ENCODE measurements at places on chromosomes 6 and 20. TPM values are rescaled to one million over a fixed set of nuclear protein-coding genes. Genes with fewer than 3 reads are reported as not detected.

DNA sequence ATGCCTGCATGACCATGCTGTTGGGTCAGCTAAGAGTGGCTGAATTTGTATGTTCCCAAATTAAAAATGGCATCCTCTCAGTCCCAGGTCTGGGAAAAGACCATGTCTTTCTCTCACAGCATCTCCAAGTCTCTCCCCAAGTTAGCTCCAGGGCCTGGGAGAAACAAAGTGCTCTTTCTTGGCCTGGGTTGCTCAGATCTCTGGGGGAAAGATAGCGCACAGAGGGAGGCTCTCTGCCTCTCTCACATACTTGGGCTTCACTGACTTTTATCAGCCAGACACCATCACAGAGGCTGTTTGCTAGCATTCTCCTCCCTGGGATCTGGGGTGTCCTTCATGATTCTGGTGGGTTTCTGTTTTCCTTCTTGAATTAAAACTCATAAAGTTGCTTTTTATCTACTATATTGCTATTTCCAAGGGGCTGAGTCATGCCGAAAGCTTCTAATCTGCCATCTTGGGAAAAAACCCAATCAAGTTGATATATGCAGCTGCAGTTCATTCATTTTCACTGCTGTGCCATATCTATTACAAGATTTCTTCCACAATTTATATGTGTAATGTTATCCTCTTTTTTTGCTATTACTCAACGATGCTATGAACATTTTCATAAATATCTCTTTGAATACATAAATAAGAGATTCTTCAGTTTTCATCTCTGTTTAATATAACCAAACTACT lies 190.2 kb downstream of the MOXD1 start:
- no peak for DNase-seq

- no peak for DNase-seq
These were observed 59.6 kb upstream of the ZFP64 start for GRCh38 chr20:52251136-52251700.

- no peak for DNase-seq
These were observed 8.1 kb downstream of the CEBPB start for GRCh38 chr20:50198716-50199115.

SOBP gene
- 6.6 TPM for total RNA-seq

TBPL1 gene
- 39.8 TPM for total RNA-seq

MEI4 gene
- 0.18 TPM for total RNA-seq

- DNase-seq = no peak
These were observed 51.1 kb downstream of the KCNB1 start for GRCh38 chr20:49431329-49431728.

- DNase-seq = no peak
These were observed 177.7 kb upstream of the CDYL start for GRCh38 chr6:4598384-4598995.

DNA sequence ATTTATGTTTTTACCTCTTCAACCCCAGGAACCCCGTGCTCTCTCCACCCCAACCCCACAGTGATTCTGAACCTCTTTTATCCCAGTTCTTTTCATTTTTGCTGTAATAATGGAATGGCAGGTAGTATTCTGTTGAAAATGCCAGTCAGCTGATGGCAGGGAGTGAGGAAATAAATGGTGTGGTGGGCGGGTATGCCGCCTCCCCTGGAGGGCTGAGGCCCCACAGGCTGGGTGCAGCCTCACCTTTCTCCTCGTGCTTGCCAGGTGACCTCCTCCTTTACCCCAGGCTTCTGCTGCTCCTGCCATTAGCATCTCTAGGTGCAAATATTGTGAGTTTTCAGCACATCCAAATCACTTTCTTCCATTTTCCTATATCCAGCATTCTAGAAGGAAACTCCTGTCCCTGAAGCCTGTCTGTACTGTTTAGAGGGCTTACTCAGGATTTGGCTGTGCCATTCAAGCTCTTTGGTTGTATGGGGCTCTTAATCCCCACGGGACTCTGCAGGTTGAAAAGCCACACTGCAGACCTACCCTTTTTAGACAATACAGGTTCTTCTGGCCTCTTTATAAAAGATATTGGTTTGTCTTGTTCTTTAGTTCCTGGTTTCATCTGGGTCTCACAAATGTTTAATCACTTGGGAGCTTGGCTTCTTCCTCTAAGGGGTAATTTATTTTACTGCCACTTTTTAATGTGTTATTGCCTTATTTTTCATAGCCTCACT lies 201.8 kb downstream of the JARID2 start:
- DNase-seq = no peak

DNA sequence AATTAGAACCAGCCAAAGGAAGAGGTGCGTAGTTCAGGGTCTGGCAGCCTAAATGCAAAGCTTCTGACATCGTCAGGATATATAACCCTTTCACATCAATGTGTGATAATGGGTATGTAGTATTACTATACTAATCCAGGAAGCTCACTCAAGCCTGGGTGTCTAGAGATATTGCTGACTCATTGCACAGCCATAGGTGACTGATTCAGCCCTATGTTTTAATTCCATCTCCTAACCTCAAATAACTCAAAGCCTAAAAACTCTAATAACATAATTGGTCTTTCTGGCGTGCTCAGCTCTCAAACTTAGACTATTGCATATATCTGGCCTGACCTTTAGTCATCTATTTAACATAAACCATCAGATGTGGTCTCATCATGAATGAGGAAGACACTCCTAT lies 658.4 kb downstream of the TBC1D32 start:
- DNase-seq = no peak

AVP gene
- 0.50 TPM for total RNA-seq

DNA sequence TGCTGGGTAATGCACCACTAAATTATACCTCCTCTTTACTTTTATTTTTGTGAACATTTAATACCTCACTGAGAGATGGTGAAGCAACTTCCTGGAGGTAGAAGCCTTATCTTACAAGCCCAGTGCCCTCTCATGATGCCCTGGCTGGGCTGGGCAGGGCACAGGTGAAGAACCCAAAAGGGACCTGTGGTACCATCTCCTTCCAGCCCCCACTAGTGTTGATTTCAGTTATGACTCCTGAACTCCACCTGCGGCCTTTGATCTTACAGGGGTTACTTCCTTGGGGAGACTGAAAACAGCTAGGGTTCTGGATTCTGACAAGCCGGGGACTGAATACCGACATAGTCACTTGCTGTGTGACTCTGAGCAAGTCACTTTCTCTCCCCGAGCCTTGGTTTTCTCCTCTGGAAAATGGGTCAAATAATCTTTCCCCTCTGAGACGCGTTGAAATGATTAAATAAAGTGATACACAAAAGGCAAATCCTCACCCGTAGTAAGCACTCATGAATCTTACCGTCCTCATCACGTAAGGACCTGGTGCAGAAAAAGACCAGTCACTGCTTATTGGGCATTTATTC lies 1.2 kb downstream of the SLC13A3 start:
- DNase-seq = no peak

- DNase-seq = no peak
These were observed 93.4 kb downstream of the MBOAT1 start for GRCh38 chr6:20118892-20119291.

DNA sequence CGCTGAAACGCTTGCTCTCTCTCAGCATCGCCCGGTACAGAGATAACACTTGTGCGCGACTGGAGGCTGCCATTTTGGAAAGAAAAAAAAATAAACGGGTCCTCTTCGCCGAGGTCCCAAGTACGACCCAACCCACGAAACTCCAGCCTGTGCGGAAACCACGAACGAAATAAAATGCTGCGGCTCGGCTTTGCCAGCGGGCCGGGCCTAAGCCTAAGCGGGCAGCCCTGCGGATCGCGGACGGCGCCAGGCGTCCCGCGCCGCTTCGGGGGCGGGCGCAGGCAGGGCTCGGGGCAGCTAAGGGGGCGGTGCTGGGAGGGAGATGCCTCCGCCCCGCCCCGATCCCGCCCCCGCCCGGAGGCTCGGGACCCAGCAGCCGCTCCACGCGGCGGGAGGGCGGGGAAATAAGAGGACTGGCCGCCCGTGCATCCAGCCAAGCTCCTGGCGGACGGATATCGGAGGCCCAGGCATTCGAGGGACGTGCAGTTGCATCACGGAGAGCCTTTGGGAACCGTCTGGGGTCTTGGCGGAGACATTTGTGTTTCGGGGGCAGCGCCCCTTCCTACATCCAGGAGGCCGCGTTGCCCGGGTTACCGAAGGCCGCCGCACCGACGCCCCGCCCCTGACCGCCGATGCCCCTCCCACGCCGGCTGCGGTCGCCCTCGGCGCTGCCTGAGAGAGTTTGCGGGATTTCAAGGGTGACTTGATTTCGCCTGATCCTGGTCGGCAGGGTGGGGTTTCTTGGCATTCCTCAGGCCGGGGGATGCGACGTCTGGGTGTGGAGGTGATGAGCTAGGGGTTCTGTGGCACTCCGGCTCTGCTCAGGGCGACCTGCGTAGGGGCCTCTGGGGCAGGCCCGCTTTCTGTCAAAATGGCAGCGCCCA lies at the start of the genes FARS2 and LYRM4:
TSS of gene FARS2 (plus strand) at position 853 of the 884 bp plus-strand sequence.
TSS of gene LYRM4 (minus strand) at position 290 of the 884 bp plus-strand sequence. CDS start at position 73, 217 bp downstream.
- peak; percentile 90 for DNase-seq

GRCh38 chr6:50846144-50846851 lies 27.6 kb downstream of the TFAP2B start:
- peak; percentile 17 for DNase-seq

GRCh38 chr6:61935242-61935846 lies 350.7 kb downstream of the KHDRBS2 start:
- DNase-seq = no peak

DNA sequence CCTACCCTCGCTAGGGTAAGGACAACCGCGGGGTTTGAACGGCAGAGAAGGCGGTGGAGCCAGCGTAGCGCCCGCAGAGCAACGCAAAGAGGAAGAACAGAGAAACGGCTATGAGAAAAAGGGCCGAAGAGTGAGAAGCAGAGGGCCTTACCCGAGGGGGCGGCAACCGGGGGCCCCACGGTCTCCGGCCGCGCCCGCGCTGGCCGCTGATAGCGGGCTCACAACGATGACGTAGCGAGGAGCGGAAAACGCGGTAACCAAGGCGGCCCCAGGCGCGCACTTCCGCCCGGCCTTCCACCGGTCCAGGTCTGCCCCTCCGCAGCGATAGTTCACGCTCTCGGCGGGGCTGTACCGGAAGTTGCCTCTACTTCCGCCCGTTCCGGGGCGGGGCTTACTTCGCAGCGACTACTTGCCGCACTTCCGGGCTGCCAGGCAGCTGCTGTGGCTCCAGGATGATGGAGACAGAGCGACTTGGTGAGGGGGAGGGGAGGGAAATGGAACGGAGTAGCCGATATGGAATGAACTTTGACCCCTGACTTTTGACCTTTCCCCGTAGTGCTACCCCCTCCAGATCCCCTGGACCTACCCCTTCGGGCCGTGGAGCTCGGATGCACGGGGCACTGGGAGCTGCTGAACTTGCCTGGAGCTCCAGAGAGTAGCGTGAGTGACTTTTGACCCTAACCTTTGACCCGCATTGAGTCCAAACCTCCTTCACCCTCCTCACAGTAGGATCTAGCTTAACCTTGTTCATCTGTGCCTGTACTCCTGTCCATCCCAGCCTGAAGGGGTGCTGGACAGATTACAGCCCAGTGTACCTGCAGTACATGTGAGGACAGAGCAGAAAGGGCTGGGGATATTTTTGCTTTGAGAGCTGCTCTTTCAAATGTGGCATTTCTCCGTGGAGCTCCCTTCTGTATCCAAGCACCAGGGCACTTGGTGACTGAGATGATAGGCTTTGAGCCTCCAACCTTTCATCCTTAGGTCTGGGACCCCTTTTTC lies at the start of the genes NELFE and SKIC2:
TSS of gene NELFE (minus strand) at position 231 of the 999 bp plus-strand sequence. CDS start 525 bp downstream, outside the sequence.
TSS of gene SKIC2 (plus strand) at position 435 of the 999 bp plus-strand sequence. CDS start at position 453, 18 bp downstream.
- DNase-seq = peak; percentile 98

ASIP gene
- total RNA-seq = not detected

GRCh38 chr6:5173810-5174209 lies 86.9 kb downstream of the LYRM4 start:
- no peak for DNase-seq

DNA sequence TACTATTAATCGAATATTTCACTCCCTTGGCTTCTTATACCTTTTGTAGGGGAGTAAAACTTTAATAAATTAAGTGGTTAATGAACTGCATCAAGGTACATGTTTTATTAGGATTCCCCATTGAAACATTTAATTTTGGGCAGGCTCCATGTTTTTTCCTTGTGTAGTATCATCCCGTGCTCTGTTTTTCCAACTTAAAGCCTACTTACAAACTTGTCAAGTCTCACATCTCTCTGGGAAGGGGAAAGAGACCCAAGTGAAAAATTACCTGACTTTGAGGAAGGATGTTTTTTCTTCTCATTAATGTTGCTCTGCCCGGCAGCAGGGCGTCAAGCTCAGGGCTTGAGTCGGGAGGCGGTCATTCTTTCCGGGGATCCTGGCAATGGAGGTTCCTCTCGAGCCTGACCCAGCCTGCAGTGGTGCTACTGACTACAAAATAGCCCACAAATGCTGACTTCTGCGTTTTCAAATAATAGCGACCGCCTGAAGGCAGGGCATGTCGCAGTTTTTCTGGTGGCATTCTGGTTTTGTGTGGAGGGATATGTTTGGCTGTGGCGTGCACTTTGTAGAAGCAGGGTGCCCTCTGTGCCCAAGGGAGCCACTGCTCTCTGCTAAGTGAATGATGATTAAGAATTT lies 2.4 kb downstream of the DSP start:
- DNase-seq = no peak

VSTM2L gene
- total RNA-seq = 1.9 TPM

DNA sequence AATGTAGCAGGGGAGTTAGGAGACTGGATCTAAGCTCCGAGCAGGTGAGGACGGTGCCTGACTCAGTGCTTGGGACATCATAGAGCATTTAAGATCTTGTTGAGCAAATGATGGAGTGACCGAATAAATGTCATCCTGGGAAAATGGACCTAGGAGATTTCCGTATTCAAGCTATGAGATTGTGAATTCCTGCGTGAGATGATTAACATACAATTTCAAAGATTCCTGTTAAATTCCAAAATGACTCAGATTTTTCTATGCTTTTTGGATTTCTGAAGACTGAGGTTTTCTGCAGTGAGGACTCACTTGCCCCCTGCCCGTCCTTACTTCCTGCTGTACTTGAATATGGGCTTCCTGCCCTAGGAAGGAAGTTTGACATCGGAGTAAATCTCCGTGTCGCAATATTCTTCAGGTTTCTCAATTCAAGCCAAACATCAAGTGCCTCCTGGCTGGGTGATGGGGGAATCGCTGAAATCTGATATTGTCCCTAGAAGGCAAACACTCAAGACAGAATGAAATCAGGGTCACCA lies 5.2 kb downstream of the SYTL3 start:
- DNase-seq = no peak

SIRPD gene
- not detected for total RNA-seq

CST2 gene
- not detected for total RNA-seq

GRCh38 chr6:81484251-81484650 lies 268.2 kb downstream of the TENT5A start:
- DNase-seq = no peak

- DNase-seq = no peak
These were observed 19.5 kb upstream of the SLC52A3 start for GRCh38 chr20:787825-788224.

DNA sequence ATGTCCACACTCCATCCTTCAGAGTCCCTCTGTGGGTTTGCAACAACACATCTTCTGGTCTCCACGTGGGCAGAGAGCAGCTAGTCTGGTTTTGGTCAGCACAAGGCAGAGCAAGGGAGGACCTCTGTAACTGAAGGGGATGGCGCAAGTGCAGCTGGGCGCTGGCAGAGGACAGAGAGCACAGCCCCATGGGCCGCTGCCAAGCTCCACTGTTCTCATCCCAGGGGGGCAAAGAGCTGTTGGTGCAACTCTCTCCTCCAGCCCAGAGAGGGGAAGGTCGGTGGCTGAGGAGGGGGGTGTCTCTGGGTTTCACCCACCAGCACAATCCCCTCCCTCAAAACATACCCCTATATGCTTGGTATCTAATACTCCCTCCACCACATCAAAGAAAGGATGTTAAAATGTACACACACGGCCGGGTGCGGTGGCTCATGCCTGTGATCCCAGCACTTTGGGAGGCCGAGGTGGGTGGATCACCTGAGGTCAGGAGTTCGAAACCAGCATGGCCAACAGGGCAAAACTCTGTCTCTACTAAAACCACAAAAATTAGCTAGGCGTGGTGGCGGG lies 9.1 kb downstream of the ATP9A start:
- DNase-seq = no peak

ULBP3 gene
- 5.6 TPM for total RNA-seq

- DNase-seq = no peak
These were observed 76.0 kb downstream of the MAP7 start for GRCh38 chr6:136474241-136474640.

Measured in WTC11 (cell line).